ENCODE measurements at places on chromosomes 5 and 9.

DNA sequence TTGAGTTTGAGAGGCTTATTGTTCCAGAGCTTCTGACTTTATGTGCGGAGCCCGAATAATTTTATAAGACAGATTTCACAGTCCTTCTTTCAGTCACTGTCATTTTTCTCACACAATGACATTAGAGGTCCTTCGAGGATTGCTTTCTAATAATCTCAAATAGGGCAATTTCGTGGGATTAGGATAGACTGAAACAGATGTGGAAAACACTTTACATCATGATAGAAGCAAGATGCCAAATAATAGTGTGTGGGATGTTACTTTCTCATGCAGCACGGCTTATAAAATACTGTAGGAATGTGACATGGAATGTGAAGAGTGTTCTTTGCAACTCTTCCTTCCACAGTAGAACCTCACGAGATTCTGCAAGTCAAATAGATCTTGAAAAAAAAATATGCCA lies 451.3 kb downstream of the SEMA5A start:
- no peak for DNase-seq

DNA sequence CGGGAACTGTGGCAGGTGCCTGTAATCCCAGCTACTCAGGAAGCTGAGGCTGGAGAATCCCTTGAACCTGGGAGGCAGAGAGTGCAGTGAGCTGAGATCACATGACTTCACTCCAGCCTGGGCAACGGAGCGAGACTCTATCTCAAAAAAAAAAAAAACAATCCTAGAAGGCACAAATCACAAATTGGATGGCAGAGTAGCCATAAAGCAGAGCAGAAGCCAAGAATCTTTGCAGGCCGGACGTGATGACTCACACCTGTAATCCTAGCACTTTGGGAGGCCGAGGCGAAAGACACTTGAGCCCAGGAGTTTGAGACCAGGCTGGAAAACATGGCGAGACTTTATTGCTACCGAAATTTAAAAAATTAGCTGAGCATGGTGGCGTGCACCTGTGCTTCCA lies 9.2 kb upstream of the FUBP3 start:
- DNase-seq: no peak

GRCh38 chr9:114414346-114414745 lies 26.6 kb upstream of the AKNA start:
- DNase-seq: no peak

- no peak for DNase-seq
These were observed 4.8 kb downstream of the GLIPR2 start for GRCh38 chr9:36141288-36141687.

GRCh38 chr5:111385051-111385450 lies 127.3 kb downstream of the STARD4 start:
- DNase-seq: no peak

- no peak for DNase-seq
These were observed 14.3 kb upstream of the MGAT1 start for GRCh38 chr5:180816608-180817534.

- no peak for DNase-seq
These were observed 59.5 kb downstream of the LNPEP start for GRCh38 chr5:96995419-96995818.

GRCh38 chr5:120919017-120919416 lies 454.9 kb downstream of the PRR16 start:
- no peak for DNase-seq

DNA sequence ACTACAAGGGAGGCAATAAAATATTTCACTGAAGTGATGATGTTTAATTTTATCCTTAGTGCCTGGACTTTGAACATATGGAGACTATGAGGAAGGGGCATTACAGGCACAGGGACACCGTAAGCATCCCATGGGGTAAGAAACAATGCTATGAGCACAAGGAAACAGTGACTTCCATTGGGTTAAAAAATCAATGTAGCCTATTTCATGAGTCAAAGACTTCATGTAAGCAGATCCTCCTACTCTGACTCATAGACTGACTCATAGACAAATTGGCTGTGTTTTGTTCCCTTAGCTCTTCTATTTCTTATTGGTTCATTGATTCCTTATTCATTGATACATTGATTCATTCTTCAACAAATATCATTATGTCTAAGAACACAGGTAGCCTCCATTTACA lies 351.0 kb downstream of the PRELID2 start:
- DNase-seq: no peak

- no peak for DNase-seq
These were observed 9.6 kb downstream of the C5orf47 start for GRCh38 chr5:173998531-173998930.

- DNase-seq: no peak
These were observed 3.7 kb downstream of the ANXA1 start for GRCh38 chr9:73155377-73155776.

GRCh38 chr5:89230178-89230577 lies 347.2 kb upstream of the MEF2C start:
- DNase-seq: no peak

- no peak for DNase-seq
These were observed 99.1 kb upstream of the SMARCA2 start for GRCh38 chr9:1916095-1916494.

DNA sequence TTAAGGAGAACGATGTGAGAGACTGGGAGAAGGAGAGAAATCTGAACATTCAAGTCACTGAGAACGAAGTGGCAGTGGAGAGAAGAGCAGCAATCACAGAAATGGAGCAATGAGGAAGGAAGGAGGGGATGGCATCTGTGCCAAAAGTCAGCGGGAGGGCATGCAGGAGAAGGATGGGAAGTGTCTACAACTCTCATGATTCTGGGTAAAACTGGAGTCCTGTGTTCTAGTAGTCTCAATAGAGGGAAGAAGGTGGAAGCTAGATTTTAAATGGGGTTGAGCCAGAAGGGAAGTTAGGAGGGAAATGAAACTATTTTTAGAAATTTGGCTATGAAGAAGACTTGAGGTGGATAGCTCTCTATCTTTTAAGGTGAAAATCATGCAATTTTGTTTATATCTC lies 39.1 kb upstream of the SPATA31C2 start:
- DNase-seq: no peak

DNA sequence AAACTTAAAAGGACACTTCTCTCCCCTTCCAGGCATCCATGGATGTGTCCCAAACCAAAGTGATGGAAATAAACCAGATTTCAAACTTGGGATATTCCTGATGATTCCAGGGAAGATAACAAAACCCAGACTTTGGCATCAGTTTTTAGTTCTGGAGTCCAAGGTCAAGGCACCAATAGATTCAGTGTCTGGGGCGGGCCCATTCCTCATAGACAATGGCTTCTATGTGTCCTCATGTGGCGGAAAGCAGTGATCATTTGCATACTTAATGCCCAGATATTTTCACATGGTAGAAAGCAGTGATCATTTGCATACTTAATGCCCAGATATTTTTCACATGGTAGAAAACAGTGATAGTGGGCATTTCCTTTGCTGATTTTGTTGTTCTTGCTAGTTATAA lies 151.4 kb upstream of the DAP start:
- no peak for DNase-seq

DNA sequence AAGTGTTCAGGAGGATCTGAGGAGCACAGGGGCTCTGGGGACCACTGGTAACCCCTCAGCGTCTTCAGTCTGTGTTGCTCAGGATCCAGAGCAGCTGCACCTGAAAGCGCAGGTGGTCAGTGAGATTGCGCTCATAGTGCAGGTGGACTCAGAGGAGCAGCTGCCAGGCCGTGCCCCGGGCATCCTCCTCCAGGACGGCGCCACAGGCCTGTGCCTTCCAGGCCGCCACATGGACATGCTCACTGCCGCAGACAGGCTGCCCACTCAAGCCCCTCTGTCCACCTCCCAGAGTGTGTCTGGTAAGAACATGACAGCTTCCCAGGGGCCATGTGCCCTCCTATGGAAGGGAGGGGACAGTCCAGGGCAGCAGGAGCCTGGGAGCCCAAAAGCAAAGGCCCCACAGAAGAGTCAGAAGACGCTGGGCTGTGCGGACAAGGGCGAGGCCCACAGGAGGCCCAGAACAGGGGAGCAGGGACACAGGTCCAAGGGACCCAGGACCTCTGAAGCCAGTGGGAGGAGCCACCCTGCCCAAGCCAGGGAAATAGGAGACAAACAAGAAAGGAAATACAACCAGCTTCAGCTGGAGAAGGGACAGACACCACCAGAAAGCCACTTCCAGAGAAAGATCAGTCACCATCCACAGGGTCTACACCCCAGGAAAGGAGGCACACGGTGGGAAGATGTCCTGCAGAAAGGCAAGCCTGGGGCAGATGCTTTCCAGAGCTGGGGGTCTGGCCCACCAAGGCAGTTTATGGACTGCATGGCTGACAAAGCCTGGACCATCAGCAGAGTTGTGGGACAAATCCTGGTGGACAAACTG lies 5.2 kb downstream of the SPATA31E1 start:
- DNase-seq: no peak

DNA sequence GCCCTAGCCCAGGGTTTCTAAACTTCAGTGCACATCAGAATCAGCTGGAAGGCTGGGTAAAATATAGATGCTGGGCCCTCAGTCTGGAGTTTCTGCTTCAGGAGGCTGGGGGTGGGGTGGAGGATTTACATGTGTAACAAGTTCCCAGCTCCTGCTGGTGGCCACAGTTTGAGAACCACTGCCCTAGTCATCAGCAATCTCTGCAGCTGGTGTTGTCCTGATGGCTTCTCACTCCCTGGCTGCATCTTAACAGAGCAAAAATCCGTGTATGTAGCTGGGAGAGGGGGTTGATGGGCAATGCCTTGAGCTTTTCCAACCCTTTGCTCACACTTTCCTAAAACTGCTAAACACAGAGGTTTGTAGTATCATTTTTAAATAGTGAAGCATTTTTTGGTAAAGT lies 186.0 kb upstream of the KLF9 start:
- DNase-seq: no peak

GRCh38 chr9:132414731-132415130 lies 4.7 kb downstream of the CFAP77 start:
- no peak for DNase-seq

DNA sequence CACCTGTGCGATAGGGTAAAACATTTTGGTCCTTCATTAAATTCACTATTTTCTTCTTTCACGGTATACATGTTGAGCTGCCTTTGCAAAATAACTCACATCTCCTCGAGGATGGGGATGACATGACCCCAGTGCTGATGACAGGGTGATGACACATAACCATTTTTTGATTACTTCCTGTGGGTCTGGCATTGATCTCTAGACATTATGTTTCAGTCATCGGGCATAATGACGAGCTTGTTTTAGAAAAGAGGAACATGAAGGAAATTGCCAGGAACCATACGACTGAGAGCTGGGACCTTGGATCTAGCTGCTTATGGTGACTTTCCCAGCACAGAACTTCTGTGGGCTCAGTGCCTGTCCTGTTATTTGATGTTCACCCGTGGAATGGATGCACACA lies 25.2 kb downstream of the COL5A1 start:
- no peak for DNase-seq

- no peak for DNase-seq
These were observed 251.1 kb downstream of the PDZD2 start for GRCh38 chr5:31890046-31890445.

GRCh38 chr9:129553277-129553676 lies 67.6 kb downstream of the C9orf50 start:
- DNase-seq: no peak

Data from activated T-cell treated with anti-CD3 and anti-CD28 coated beads for 1 hour (primary cell).